ENCODE measurements at places on chromosomes 11 and 22. TPM values are rescaled to one million over a fixed set of nuclear protein-coding genes. Genes with fewer than 3 reads are reported as not detected.

DNA sequence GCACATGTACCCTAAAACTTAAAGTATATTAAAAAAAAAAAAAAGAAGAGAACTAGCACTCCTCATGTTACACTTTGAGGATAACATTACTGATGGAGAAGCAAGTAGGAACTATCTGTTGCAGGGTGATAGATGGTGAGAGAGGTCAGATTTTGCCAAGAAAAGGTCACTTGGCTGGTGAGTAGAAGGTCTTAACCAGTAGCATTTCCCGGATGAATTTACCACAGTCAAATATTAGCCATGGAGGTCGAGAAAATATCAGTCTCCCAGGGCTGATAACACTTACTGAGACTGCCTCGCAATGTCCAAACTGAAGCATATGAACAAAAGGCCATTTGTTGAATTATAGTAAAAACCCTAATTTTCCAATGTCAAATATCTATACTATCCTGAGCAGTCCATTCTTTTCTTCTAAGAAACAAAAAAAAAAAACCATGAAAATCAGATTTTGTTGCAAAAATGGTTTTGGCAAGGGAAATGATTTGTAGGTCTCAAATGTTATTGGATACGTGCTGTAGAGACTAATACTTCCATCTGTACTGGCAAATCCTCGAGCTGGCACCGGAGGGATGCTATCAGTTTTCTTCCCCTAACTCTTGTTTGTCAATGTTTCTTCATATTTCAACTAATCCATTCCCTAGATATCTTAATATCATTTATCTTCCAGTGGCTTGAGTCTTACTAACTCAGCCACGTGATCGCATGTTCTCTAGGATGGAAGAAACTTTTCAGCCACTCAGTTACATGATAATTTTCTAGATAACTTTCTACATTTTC is 14.5 kb upstream of the BBOX1 start:
- no peak for DNase-seq

Gene GAL3ST3
- not detected for total RNA-seq

DNA sequence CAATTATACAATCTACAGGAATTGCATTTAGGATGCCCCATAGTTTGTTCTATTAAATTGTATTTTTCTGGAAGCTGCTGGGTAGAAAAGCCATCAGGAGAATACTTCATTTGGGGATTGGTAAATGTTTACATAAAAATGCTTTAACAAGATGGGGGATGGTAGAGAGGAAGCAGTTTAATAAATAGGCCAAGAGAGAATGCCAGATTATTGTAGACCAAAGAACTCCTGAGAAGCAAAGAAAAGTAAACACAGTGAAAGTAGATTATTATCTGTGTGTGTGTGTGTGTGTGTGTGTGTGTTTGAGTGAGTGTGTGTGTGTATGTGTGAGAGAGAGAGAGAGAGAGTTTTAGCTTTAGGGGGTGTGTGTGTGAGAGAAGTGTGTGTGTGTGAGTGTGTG is 820.4 kb upstream of the CCDC90B start:
- no peak for DNase-seq

DNA sequence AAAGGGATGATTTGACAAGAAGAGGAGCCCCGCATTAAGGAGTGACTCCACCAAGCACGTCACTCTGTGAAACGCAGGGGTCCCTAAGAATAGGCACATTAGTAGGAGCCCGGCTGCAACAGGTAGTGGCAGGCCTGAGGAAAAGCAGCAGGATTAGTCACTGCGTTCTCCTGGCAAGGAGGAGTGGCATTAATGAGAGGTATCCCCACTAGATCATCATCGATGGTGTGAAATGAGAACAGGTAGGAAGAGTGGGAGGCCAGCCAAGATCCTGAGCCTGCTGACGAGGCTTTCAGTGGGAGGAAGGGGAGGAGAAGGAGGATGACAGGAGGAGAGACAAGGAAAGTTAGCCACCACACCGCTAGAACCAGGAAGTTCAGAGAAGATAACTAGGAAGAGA is 38.6 kb downstream of the NRXN2 start:
- DNase-seq, result no peak

GRCh38 chr22:43296276-43296902 is 46.8 kb downstream of the SCUBE1 start:
- DNase-seq, result no peak

- DNase-seq, result peak; percentile 75
These were observed 24.7 kb upstream of the BAIAP2L2 start for GRCh38 chr22:38135133-38135706.

DNA sequence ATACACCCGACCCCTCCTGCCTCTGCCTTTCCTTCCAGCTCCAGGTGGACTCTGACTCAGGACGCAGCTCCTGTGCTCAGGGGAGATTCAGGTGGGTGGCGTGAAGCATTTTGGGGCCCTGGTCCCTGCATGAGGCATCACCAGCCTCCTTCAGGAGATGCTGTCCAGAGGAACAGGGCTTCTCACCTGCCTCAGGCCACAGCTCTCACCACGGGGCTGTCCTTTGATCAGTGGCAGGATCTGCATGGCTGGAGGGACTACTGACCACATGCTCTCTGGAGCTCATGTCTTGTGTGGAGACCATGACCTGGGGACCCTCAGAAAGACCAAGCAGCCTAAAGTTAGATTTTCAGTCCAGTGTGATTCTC is 58.8 kb downstream of the GGTLC2 start:
- DNase-seq, result no peak

DNA sequence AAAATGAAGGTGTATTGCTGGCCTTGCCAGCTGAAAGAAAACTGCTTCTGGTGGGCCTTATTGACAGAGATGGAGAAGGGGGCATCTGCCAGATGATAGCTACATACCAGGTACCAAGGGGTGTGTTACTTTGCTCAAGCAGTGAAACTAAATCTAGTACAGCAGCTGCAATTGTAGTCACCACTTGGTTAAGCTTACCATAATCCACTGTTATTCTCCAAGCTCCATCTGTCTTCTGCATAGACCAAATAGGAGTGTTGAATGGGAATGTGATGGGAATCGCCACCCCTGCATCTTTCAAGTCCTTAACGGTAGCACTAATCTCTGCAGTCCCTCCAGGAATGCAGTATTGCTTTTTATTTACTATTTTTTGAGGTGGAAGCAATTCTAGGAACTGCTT is 45.8 kb upstream of the LIN7C start:
- no peak for DNase-seq

DNA sequence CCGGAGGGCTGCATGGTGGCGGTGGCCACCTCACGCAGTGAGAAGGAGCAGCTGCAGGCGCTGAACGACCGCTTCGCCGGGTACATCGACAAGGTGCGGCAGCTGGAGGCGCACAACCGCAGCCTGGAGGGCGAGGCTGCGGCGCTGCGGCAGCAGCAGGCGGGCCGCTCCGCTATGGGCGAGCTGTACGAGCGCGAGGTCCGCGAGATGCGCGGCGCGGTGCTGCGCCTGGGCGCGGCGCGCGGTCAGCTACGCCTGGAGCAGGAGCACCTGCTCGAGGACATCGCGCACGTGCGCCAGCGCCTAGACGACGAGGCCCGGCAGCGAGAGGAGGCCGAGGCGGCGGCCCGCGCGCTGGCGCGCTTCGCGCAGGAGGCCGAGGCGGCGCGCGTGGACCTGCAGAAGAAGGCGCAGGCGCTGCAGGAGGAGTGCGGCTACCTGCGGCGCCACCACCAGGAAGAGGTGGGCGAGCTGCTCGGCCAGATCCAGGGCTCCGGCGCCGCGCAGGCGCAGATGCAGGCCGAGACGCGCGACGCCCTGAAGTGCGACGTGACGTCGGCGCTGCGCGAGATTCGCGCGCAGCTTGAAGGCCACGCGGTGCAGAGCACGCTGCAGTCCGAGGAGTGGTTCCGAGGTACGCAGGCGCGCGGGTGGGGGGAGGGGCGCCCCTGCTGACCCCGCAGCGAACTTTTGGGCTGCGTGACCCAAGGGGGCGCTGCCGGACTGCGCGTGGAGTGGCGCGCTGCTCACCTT is 670 bp downstream of the NEFH start:
- DNase-seq, result no peak

DNA sequence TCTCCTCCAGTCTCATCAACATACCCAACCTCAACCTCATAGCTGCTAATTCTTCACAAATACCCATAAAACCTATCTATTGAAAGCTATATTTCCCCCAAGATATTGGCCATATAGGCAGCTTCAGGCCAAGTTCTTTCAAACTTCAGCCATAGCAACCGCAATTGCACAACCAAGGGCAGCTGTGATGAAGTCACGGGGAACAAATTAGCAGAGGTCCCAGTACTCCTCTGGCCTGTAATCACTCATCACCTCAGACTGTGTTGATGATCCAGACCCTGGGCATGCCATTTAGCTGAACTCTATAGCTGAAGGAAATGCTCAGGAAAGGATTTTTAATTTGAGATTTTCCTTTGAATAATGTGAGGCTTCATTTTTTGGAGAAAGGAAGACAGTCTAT is 84.1 kb downstream of the SLC1A2 start:
- no peak for DNase-seq

Gene TBX1
- not detected for total RNA-seq

GRCh38 chr22:17237038-17237668 is 17.9 kb upstream of the ADA2 start:
- no peak for DNase-seq

GRCh38 chr22:21018314-21018713 is 3.3 kb downstream of the P2RX6 start:
- no peak for DNase-seq

DNA sequence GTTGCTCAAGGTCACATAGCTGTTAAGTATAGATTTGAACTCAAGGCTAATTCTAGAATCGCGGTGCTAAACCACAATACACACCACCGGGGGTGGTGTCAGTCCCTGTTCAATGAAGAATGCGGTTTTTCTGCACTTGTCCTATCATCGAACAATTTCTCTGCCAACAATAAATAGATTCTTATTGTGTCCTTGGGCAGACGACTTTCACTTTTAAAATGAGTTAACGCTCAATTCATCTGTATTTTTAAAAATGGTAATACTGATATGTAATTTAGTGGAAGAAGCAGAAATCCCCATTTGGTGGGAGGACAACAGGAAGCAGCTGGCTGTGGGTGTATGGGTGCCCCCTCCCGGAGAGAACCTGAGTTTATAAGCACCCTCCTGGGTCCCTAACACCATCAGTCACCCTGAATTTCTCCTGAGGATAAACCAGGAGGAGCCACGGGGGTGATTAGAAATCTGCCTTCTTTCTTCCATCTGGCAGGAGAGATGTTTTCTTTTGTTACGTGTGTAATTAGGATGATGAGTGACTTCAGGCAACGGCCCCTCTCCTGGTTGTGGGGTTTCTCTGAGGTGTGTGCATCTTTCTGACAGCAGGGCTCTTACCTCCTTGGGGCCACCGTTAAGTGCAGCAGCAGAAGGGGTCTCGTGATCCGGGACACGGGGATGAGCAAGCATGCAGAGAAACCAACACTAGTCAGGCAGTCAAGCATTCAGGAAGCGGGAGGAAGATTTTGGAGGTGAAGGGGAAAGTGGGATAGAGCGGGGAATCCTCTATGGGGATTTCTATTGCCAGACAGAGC is 87.7 kb downstream of the GRAMD1B start:
- no peak for DNase-seq

Gene UFD1
- total RNA-seq, result 87.8 TPM

Gene IGSF9B
- 10.2 TPM for total RNA-seq

Gene CHRM1
- not detected for total RNA-seq

DNA sequence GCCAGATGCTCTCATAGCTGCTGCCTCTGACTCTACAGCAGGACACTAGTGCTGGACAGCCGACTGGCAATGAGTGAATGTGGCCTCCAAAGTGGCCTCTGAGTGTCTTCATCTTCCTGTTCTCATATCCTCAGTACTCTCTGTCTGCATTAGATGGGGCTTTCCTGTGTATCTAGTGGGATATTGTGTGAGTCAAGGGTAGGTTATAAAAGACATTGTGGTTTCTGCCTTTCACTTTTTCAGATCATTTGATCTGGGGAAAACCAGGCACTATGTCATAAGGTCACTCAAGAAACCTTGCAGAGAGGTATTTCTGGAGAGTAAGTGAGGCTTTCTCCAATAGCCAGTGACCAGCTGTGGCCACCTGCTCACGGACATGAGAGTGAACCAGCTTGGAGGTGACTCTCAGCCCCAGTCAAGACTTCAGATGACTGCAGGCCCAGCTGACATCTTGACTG is 333.6 kb upstream of the NCAM1 start:
- no peak for DNase-seq

- DNase-seq, result no peak
These were observed 40.2 kb downstream of the RRP8 start for GRCh38 chr11:6563121-6563619.

Gene ZNF143
- 20.4 TPM for total RNA-seq

DNA sequence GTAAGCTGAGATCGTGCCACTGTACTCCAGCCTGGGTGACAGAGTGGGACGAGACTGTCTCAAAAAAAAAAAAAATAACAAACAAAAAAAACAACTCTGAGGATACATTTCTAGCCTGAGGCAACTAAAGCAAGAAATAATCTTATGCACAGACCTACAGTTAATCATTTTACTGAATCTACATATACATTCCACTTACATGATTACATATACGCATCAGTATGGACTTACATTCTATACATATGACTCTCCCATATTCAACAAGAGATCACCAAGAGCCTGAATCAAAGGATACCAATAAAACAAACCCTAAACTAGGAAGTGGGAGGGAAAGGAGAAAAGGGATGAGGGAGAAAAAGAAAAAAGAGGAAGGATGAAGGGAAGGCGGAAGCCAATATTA is 1.1 kb downstream of the ALG8 start:
- no peak for DNase-seq

Gene C22orf15
- total RNA-seq, result not detected

Gene IRAG1
- total RNA-seq, result not detected

Gene SHANK2
- total RNA-seq, result 109 TPM

DNA sequence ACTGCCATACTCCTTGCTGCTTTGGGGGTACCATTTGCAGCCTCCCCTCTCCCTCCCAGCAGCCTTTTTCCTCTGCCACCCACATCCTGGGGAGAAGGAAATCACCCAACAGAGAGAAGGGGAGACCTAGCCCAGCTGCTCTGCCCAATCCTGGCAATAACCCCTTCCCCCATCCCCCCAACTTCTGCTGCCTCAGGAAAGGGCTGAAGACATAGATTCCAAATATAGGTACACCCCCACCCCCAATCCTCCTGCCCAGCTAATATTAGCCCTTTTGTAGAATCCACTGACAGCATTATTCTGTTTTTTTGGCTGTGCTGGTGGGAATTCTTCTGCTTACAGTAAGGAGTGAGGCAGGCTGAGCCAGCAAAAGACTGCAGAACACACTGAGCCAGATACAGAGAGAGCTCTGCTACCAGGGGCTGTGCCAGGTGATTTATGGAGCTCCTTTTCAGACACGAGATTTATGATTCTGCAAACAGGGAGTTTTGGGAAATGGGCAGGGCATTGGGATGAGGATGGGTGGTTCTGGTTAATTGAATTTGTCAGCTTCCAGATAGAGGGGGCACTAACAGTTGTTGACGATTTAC is 164.0 kb downstream of the TENM4 start:
- no peak for DNase-seq

DNA sequence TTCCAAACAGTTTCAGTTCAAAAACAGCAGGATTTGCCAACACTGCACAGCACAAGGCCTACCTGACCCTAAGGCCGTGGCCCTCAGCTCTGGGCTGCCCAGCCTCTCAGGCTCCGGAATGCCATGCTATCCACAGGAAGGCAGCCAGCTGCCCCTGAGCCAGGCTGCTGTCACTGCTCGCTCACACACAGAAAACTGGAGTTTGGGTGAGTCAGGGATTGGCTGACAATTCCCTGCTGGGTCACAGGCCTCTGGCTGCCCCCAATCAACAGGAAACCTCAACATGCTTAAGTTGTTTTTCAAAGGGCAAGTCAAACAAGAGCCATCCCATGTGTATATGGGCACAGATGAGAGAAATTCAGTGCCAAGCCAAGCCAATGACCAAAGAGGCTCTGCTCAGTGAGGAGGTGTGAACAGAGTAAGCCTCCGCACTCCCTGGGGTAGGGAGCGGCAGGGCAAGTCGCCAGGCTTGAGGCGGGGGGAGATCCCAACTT is 50.2 kb downstream of the RPL27A start:
- no peak for DNase-seq

Gene RIBC2
- 4.5 TPM for total RNA-seq

GRCh38 chr22:48926136-48926535 is 901.5 kb downstream of the BRD1 start:
- no peak for DNase-seq
